ENCODE measurements at places on chromosomes 7 and 10.

- DNase-seq = no peak
Measured at GRCh38 chr7:104933521-104933988, 80.5 kb upstream of the KMT2E start.

- DNase-seq = no peak
Measured at GRCh38 chr10:116654816-116655215, 34.1 kb downstream of the PNLIPRP2 start.

DNA sequence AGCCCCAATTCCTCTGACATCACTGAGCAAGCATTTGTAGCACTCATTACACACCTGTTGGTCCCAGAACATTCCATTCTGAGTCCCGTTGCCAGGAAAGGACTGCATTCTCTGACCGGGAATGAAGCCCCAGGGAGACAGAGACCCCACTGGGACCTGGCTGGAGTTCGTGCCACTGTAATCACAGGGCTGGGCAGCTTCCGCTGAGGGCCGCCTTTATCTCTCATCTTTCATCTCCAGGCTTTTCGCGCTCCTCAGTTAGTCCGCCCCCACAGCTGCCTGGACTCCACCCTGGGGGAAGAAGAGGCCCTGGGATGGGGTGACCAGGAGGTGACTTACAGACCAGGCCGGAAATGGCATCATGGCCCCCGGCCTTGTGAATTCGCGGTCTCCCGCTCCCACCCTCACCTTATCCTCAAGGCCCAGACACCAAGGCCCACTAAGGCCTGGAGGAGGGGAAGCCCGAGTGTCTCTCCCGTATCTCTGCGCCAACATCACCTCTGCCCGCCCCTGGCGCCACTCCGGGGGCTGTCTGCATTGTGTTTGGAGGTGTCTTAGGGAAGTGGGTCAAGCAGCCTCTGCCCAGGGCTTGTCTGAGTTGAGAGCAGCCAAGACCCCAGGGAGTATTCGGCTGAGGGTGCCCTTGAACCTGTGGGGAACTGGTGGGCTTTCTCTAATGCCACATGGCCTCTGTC is 75.4 kb downstream of the PROSER2 start:
- no peak for DNase-seq

- no peak for DNase-seq
Measured at GRCh38 chr10:13754277-13754676, 167.5 kb downstream of the PRPF18 start.

- DNase-seq = no peak
Measured at GRCh38 chr7:95598511-95598910, 2.2 kb upstream of the PDK4 start.

GRCh38 chr10:70932392-70933196 is 44.2 kb upstream of the PCBD1 start:
- no peak for DNase-seq

DNA sequence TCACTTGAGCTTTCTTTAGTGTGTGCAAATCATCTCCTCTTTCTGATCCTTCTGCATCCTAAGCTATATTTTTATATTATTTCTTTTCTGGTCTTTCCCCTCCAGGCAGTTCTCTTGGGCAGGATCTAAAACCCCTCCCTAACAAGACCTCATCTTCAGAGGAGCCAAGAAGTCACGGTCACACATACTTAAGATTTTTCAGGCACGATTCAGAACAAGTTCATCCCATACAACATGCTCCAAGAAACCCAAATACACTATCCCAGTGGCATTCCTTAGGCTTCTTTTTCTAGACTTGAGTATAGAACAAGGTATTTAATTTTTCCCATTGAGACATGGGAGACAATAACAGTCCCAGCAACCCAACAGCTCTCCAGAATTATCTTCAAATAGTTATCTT is 1251.5 kb downstream of the DNAJB9 start:
- no peak for DNase-seq

GRCh38 chr7:461117-461452 is 58.6 kb downstream of the PDGFA start:
- DNase-seq = no peak

- DNase-seq = no peak
Measured at GRCh38 chr7:120785095-120785494, 72.8 kb downstream of the TSPAN12 start.

- no peak for DNase-seq
Measured at GRCh38 chr10:125141860-125142484, 18.4 kb downstream of the CTBP2 start.

DNA sequence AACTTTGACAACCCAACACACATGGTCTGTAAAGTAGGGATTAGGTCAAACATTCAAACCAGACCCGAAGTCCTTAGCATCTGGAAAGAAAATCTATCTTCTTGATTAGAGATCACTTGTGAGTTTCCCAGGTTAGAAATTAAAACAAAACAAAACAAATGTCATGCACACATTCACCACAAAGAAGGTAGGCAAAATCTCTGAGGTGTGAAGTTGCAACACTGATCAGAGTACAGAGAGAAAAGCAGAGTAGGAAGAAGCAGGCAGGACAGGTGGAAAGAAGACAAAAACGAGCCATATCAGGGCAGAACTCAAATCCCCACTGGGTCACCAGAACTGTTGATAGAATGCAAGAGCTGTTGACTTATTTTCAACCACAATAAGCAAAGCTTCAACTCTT is 102.8 kb upstream of the THSD7A start:
- no peak for DNase-seq

DNA sequence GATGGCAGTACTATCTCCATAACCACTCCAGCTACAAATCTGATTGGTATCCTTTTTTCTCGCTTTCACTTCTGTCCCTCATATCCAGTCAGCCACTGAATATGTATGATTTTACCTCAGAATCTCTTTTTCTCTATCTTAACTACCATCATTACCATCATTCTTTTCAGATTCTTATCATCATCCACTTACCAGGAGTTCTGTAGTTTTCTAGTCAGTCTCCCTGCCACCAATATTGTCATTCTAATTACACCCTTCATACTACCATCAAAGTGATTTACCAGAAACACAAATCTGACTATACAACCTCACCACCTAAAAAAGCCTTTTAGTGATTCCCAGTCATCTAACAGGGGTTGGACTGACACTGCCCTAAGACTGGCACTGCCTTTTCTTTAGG is 64.9 kb upstream of the TMEM140 start:
- DNase-seq = no peak

DNA sequence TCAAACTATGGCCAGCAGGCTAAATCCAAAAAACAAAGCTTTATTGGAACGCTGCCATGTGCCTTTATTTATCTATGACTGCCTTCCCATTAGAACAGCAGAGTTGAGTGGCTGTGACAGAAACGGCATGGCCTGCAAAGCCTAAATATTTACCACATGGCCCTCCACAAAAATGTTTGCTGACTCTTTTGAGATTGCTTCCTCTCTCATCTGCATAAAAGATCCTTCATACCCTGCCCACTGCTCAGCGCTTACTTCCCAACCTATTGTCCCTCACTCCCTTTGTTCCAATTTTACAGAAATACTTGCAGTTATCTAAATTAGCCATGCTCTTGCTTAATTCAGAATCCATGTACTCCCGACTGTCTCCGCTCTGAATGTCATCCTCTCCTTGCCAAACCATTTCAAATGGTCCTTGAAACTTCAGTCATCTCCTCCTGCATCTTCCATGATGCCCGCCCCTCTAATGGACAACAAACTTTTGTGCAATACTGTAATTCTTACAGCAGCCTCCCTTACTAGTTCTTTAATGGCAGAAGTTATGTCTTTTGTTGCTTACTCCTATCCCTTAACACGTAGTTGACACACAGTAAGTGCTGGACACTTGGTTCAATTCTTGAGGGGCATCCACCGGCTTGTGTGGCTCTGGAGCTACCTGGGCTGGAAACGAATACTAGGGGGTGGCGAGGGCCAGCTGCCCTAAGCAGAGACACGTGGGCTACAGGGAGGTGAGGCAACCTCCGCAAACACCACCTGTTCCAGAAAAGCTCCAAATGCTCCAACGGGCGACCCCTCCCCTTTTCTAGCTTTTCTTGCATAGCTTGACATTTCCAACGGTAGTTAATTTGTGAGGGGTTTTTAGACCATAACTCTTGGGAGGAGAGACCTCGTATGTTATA is 832 bp downstream of the XRCC2 start:
- peak; percentile 73 for DNase-seq

DNA sequence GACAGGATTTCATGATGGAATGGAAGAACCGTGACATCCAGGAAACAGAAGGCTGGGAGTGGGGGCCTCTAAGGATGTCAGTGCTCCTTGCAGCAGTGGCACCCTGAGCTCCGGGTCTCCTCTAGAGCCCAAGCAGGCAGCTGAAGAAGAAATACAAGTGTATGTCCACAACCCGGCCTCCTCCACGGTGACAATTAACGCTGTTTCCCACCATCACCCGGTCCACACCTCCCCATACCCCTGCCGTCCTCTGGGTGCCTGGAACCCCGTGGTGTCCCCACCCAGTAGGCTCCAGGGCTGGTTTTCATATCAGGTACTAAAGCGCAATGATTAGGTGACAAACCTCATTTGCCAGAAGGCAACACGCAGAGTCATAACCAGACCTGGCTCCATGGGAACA is 30.3 kb downstream of the GRID1 start:
- DNase-seq = no peak

GRCh38 chr10:129953119-129954051 is 10.7 kb downstream of the EBF3 start:
- DNase-seq = no peak

DNA sequence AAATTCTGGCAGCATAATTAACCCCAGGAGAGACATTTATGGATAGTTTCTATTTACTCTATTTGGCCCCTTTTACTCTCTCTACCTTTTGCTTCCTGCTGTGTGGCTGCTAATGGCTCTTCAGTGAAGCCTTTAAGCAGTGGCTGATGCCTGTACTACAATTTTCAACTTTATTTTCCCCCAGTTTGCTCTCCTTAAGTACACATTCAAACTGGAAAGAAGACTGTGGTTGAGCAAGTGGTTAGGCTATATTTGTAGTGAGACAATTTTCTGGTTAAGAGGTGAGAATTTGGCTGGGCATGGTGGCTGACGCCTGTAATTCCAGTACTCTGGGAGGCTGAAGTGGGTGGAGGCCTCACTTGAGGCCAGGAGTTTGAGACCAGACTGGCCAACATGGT is 8.5 kb upstream of the RSBN1L start:
- DNase-seq = peak; percentile 55

DNA sequence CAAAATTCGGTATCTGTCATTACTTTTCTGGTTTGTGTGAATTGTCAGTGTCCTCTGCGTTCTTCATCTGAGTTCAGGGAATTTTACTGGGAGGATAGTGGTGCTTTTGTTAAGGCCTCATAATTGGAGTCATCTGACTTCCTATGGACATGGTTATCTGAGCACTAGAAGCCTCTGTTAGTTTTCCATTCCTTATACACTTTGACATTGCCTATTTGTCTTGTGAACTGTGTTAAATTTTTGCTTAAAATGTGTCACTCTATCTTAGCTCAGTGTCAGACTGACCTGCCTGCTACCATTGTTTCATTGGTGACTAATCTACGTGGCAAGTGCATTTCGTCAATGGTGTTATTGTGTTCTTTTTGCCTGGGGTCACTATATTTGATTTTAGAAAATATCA is 253.3 kb downstream of the SEMA3A start:
- no peak for DNase-seq

- no peak for DNase-seq
Measured at GRCh38 chr7:155378959-155379871, 78.7 kb upstream of the EN2 start.

- DNase-seq = no peak
Measured at GRCh38 chr10:90642650-90643049, 215.2 kb downstream of the HTR7 start.

DNA sequence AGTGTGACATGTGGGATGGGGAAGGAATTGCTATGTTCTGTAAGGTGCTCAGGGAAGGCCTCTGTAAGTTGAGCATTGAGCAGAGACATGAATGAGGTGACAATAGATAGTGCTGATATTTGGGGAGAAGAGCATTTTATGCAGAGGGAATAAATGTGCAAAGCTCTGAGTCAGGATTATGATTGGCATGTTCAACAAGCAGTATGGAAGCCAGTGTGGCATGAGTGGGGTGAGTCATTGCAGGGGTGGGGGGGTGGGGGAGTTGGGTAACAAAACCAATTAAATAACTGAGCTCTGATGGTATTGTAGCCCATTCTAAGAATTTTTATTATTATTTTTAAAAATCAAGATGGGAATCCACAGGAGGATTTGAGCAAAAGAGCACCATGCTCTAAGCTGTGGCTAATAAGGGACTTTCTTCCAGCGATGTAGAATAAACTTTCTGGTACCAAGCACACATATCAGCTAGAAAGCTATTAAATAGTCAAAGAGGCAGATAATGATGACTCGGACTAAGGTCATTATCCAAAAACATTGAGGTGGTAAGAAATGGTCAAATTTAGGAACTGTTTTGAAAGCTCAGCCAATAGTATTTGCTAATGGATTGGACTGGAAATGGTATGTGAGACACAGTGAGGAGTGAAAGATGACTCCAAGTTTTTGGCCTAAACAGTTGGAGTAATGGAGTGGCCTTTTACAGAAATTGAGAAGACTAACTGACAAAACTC is 96.4 kb downstream of the PRKG1 start:
- no peak for DNase-seq

DNA sequence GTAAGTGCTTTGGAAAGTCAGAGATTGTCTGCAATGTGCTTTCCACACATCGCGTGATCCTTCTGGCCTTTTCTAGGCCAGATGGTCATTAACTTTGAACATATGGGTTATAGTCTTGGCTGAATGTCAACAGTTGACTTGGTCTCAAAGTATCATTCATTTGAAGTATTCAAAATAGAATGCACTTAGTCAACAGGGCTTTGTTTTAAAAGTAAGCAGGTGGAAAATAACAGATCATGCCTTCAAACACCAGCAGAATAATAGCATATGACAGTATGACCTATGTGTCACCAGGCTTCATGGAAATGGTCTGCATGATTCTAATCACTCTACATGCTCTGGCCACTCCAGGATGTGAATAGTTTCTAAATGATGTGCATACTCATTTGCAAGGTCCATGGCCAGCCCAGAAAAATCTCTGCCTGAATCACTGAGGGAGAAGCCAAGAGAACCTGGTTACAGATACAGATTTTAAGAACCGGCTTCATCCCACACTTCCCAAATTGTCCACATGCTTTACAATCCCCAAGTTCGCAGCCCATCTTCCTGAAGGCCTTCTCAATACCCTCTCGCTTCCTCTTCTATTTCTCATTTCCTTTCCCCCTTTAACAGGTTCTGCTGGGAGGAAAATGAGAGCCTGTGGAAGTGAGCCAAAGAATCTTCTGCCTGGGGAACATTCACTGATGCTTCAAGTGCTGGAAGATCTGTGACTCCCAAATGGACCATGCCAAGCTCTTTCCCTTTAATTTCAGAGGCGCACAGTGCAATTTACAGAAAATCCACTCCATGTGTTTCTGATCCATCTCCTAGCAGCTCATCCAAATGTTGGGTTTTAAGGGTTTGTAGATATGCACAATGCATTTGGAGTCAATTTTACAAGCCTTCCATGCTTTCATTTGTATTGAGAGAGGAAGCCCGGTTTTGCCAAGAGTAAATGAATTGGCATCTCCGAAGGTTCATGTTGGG is 122.8 kb upstream of the GDF10 start:
- peak; percentile 50 for DNase-seq

- DNase-seq = no peak
Measured at GRCh38 chr7:75995052-75995471, 667 bp upstream of the TMEM120A start.

GRCh38 chr10:127135844-127136577 is 60.4 kb downstream of the INSYN2A start:
- DNase-seq = no peak

Measured in DMS79 (cell line).